ENCODE measurements at places on chromosomes 4 and X. TPM values are rescaled to one million over a fixed set of nuclear protein-coding genes. Genes with fewer than 3 reads are reported as not detected.

Gene TMEM144
- total RNA-seq, result 16.3 TPM

Gene PAGE5
- not detected for total RNA-seq

Gene RBM3
- total RNA-seq, result 158 TPM

DNA sequence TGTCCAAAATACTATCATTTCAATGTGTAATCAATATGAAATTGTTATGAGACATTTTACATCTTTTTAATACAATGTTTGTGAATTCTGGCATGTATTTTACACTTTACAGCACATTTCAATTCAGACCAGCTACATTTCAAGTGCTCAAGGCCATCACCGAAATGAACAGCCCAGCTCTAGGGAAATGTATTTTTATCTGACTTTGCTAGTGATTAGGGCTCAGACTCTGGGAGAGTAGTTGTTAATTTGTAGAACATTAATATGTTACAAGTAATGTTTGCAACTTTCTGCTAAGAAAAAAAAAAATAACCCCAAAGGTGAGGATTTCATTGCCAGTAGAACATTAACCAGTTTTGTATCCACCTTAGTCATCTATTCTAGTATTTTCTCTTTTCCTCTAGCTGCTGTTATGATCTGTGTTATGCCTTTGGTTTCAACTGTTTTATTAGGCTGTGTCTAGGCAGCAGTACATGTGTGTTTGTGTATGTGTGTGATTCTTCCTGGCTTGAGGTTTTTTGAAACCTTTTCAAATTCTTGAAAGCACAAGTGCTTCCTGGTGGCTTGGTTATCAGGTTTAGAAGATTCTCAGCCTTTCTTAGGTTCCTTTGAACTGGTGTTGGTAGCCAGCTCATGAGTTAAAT is 125.9 kb downstream of the NSUN7 start:
- H3K36me3 ChIP-seq, result peaks cover 3% of the 10 kb centered on the region
- no peaks in the 10 kb centered on the region for H3K27me3 ChIP-seq
- DNase-seq, result no peak
- no peaks in the 10 kb centered on the region for H3K4me1 ChIP-seq
- H3K27ac ChIP-seq, result no peak overlapping the region

Measured in spinal cord (tissue), 10 donors.